ENCODE measurements at places on chromosomes 1 and 21.
A peak's percentile ranks its signal among the peaks of the same experiment; 100 is the strongest.

DNA sequence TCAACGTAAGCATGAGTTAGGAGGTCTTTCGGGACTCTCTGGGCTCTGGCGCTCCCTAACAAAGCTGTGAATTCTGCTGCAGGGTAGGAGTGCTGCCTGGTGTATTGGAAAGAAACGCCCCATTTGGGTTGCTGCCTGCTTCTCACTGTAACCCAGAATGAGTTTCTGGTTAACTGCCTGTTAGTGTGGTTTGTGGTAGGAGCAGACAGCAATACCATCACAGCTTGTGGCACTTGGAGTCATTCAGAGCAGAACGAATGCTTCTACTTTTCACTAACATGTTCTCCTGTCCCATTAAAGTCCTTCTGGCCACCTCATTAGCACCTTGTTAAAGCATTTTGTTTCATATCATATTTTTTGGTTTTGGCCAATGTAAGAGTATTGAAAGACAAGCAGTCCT lies 18.1 kb downstream of the MAP3K7CL start:
- DNase-seq: no peak

DNA sequence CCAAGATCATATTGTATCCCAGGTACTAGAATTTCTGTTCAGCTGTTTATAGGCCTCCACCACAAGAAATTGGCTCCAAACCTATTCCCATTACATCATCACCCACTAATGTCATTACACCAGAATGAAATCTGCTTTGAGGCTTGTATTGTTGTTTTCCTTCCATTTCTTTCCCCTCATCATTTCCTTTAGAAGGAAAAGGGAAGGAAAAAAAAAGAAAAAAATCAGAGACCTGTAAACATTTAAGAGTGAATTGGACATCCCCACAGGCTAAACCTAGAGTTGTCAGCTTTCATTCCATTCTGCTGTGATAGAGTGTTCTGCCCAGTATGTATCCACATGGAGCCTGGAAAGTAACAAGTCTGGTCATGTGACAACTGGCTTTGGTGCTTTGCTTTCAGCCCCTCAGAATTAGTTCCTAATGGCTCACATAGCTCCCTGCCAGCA lies 44.6 kb downstream of the NFYC start:
- peak; percentile 31 for DNase-seq

DNA sequence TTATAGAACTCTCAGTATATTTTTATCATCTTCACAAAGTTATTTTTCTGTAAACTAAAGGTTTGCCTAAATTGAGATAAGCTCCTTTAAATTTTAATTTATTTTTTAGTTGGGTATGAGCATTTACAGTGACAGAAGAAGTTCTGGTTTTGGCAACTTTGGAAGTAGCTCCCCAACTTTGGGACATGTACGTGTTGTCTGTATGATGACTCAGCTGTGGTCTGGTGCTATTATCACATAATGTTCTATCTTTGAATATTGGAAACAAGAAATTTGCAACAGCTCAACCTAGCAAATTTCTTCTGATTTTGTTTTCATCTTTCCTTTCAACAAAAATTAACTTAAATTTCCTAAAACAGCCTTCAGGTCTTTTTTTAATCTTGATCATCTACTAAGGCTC lies 46.6 kb upstream of the C1orf105 start:
- no peak for DNase-seq

DNA sequence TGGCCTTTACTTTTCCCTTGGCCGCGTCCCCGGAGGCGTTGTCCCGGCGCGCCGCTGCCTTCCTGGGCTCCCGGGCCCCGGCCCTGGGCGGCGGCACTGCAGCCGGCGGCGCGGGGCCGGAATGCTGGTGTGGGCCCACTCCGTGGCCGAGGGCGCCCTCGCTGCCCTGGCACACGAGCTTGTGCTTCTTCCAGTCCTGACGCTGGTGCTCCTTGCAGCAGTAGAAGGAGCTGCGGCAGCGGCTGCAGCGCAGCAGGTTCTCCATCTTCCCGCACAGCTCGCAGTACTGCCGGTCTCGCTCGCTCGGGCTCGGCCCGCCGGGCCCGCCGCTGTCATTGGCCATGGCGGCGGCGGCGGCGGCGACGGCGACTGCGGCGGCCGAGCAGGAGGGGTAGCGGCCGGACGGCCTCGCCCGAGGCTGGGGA lies 529 bp downstream of the EGLN1 start:
- DNase-seq: peak; percentile 76

DNA sequence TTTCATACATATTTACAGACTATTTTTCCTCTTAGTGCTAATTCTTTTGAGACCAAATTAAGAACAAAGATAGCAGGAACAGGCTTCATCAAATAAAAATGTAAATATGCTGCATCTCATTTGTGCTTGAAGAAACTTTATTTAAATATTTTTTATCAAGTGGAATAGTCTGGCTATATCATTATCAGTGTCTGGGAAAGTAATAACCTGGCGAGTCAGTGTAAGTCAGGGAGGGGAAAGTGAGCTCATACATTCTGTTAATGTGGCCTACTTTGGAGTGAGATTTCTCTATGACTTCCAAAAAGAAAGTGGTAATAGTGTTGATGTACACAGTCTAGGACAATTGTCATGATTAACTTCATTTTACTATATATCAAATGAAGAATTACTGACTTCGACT lies 1045.1 kb downstream of the ADGRL2 start:
- DNase-seq: no peak

GRCh38 chr1:189435398-189435797 lies 1042.3 kb downstream of the BRINP3 start:
- no peak for DNase-seq

DNA sequence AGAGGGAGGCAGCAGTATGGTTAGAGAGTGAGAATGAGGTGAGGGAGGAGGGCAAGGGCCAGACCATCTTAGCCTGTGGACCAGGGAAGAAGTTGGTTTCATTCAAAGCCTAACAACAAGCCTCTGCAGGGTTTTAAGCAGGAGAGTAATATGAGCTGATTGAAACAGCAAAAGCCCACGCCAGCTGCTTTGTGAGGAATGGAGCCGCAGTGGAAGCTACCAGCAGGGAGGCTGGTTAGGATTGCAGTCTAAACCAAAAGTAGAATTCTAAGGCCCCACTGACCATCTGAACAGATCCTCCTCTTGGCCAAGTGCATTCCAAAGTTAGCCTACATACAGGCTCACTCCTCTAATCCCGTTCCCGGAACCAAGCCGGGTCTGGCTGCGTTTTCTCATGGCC lies 44.8 kb downstream of the OLFML3 start:
- DNase-seq: peak; percentile 72

DNA sequence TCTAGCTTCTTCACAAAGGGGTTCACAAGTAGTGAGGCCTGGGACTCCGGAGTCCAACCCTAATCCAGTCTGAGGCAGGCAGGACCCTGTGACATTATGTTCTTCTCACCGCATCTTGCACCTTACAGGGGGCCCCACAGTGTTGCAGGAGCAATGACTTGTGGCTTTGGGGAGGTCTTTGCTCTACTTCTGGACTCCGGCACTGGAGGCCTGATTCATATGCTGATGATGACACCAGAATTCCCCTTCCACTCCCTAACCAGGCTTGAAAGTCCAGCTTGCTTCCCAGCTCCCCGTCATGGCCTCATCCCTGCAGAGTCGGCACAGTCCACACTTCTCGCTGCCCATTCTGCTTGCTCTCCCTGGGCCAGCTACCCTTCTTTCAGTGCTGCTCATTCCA lies 96.3 kb upstream of the SLC44A3 start:
- no peak for DNase-seq

GRCh38 chr1:218464871-218465270 lies 119.7 kb downstream of the TGFB2 start:
- DNase-seq: no peak

DNA sequence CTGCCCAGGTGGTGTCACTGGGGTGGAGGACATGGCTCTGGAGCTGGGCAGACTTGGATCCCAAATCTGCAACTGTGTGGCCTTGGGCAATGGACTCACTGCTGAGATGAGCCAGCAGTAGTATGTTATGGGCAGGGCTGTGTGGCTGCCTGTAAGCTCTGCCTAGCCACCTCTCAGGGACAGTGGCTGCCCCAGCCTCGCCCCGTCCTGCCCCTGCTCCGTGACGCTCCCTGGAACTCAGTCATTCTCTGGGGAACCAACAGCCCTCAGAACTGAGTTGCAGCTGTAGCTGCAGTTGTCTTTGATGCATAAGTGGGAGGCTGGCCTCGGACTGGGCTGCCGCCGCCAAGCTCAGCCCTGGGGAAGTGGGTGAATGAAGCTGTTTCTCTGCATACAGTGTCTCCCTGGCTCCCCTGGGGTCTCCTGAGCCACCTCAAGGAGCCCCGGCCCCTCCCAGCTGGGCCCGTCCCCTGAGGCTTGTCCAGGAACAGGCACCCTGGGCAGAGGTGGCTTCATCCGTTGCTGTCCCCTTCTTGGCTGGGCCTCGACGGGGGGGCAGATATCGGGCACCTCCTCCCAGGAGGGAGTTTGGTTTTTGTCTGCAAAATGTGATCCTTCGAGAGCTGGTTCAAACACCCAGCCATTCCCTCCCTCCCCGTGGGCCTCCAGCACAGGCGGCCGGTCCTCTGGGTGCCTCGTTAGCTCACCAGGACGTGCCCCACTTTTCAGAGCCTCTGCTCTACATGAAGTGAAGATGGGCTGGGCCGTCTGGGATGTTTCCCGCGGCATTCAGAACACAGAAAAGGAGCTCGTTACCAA lies 26.2 kb upstream of the PLCH2 start:
- no peak for DNase-seq

- DNase-seq: no peak
These were observed 18.3 kb upstream of the IL6R start for GRCh38 chr1:154386643-154387352.

DNA sequence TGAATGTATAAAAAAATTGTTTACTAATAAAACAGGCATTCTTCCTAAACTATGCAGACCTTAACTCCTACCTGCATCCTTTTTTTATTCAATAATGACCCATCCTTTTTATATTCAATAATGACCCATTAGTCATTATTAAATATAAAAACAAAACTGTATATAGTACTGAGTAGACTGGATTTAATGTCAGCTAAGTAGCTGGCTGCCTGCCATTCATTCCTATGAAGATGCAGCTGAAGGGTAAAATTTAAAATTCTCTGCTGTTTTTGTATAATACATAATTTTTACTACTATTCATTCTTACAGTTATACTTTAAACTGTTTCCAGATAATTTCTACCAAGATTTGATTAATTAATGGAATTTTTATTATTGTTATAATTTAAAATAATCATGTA lies 79.3 kb downstream of the DENND1B start:
- DNase-seq: no peak

DNA sequence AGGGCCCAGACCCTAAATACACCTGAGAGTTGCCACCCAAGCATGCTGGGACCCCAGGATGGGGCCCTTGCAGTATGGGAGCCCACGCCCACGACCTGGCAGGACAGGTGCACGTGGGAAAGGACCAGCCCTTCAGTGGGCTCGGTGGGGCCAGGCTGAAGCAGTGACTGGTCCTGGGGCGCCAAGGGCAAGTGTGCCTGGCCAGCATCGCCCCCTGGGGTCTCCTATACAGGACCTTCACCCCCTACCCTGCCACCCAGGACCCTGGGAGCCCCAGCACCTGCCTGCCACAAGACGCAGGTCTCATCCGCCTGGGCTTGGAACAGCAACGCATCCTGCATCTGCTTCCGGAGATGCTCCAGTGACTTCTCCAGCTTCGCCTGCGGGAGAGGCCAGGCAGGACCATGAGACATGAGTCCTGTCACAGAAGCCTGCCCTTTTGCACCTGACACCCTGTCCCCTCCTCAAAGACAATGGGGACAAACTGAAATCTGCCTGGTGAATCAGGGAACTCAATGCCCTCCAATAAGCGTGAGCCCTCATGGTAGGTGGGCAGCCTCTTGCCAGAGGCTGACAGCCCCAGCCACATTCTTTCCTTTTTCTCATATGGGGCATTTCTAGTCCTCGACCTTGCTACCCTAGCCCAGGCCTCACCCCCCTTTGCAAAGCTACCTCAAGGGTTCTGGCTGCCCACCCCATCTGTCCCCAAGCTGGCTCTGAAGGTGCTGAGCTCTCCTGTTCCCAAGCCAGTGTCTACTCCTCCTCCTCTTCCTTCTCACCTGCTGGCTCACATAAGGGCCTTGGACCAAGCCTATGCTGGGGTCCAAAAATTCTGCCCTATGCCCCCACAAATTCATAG lies 4.6 kb downstream of the TRIM11 start:
- no peak for DNase-seq

DNA sequence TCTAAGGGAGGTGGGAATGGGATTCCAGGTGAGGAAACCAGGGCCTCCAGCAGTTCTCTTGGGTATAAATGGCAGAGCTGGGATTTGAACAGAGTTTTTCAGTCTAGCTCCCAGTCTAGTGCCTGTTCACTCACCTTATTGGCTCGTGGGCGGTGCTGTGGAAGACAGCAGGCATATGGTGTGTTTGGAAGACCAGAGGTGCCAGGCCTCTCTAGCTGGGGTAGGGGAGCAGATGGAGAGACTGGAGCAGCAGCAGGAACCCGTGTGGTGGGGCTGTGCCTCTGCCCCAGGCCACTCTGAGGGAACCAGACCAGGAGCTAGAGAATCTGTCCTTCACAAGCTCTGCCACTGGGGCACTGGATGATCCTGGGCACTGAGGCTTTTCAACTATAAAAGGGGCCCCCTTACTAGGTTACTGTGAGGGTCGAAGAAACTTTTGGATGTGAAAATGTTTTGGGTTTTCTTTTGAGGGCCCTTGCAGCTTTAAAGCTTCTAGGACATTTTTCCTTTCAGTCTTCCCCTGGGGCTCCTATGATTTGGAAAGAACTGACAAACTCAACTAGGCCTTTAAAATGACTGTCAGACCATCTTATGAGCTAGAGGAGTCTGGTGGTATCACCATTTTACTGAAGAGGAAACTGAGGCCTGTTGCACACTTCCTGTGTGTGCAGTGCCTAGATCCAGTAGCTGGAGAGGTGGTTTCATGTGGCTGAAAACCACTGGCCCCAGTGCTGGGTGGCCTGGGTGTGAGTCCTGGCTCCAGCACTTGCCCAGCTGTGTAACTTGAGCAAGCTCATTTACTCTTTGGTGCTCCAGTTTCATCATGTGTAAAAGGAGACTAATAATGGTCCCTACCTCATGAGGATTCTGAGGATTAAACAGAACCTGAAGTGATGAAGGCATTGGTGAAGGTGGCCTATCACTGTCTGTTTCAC lies 6.1 kb downstream of the DMRTB1 start:
- peak; percentile 50 for DNase-seq

- DNase-seq: no peak
These were observed 58.0 kb downstream of the RBM11 start for GRCh38 chr21:14273736-14274538.

- no peak for DNase-seq
These were observed 178.3 kb downstream of the CACNA1E start for GRCh38 chr1:181661569-181661968.

DNA sequence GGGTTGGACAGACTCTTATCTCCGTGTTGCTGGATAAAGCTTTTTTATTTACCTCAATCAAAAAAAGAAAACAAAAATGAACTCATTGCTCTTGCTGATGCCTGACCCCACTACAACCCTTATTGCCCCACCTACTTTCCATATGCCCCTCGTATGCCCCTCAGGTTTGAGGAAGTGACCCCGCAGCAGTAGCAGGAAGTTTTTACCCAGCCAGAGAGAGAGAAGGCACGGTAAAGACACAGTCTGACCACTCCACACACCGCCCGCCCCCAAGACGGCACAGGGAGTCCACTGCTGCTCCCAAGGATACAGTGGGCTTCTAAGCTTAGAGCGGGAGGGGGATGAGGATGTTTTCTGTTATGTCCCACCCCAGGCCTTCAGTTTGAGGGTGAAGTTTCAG lies 9.8 kb downstream of the PLEKHO1 start:
- DNase-seq: no peak
